ENCODE measurements at places on chromosomes 2 and 18.

GRCh38 chr2:174611854-174612253 lies 14.2 kb upstream of the WIPF1 start:
- DNase-seq, result no peak

DNA sequence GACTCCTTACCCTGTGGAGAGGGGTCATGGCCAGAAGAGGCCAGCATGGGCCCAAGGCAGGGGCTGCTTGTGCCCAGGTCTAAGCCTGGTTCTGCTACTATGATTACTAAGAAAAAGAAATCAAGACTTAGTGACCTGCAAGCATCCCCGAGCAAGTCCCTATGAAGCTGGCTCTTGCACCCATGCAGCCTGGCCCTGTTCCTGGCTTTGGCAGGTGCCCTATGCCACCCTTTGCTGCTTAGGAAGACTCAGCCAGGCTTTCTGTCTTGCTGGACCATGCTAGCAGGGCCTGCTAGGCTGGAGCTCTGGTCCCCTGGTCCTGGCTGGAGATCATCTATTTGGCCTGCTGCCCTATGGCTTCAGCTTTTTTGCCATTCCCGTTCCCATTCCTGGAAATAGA lies 309.4 kb upstream of the EPAS1 start:
- DNase-seq, result no peak

DNA sequence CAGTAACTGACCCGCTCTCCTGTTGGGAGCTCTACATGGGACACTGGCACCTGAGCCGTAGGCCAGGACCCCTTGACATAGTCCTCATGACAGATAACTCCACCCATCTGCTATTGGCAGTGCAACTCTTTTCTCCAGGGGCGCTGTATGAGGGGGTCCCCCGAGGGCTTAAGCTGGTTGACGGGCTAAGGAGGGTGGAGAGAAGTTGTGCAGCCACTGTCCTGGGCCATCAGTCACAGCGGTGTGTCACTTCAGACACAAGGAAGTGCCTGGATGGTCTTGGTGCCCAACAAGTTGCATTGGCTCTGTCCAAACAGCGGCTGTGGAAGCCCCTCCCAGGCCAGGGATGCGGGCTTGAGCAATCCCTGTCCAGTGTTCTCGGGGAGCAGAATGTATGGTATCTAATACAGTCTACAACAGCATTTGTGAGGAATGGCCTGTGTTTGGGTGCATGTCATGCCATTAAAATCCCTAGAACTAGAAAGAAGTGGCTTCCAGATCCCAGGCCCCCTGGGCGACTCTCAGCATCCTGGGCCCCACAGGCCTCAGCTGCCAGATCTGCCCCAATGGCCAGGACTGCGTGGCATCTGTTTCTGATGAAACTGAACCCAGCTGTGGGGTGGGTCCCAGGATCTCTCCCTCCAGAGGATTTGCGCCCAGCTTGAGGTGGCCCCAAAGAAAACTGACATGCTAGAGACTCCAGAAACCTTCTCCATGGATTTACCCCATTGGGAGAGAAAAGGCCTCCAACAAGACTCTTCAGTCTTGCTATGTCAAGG lies 23.3 kb downstream of the TTC32 start:
- no peak for DNase-seq

DNA sequence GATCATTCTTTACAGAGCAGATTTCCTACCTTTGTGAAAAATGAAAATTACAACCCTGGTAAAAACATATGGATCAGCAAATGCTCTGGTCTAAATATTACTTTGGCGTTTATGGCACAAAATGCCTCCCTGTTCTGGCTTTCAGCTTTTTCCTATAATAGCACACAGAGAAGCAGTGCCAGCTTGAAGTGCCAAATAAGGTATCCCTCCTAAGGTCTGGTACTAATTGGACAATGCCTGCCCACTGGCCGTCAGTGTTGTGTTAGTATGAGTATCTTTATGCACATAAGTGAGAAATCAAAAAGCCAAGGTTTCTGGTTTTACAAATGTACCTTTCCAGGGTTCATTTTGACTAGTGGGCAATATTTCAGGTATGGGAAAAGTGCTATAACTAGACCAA lies 1293.7 kb upstream of the FAM98A start:
- DNase-seq, result no peak

DNA sequence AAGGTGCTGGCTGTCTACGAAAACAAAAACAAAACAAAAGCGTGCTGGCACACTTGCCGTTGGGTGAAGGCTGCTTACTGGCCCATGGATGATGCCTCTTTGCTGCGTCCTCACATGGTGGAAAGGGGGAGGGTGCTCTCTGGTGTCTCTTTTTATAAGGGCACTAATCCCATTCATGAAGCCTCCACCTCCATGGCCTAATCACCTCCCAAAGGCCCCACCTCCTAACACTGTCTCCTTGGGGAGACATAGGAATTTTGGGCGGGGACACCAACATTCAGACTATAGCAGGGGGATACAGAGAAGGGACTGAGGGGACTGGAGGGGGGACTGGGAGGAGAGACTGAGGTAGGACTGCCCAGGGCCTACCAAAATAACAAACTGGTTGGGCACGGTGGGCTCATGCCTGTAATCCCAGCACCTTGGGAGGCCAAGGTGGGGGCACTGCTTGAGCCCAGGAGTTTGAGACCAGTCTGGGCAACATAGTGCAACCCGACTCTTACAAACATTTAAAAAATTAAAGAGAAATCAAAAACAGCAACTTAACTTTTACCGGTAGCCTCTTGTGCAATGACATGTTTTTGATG lies 14.5 kb downstream of the PTMA start:
- no peak for DNase-seq

DNA sequence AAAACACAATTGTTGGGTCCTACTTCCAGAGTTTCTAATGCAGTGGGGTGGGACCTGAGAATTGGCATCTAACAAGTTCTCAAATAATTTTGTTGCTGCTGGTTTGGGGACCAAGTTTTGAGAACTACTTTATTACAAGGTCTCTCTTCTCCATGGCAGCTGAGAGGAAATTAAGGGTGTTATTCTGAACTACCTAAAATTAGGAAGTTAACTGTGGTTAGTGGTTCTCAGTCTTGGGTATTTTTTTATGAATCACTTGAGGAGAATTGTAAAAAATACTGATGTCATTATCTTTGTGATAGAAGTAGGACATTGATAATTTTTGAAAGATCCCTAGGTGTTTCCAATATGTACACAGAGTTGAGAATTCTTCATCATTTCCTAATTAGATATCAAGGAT lies 210.2 kb downstream of the MC4R start:
- no peak for DNase-seq

DNA sequence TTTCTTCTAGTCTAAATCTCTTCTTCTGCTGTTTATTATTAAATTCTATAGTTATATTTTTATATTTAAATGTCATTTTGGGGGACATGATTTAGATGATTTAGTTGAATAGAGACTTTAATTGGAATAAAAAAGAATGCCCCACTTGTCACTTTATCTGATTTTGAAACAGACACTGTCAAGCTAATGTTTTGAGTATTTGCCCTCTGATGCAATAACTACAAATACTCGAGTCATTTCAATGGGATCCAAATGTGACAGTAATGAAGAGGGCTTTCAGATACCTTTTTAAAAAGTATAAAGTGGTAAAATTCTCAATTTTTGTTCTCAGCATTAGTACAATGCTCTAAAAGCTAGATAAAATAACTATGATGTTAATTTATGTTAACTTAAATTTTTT lies 257.3 kb upstream of the SESTD1 start:
- no peak for DNase-seq

DNA sequence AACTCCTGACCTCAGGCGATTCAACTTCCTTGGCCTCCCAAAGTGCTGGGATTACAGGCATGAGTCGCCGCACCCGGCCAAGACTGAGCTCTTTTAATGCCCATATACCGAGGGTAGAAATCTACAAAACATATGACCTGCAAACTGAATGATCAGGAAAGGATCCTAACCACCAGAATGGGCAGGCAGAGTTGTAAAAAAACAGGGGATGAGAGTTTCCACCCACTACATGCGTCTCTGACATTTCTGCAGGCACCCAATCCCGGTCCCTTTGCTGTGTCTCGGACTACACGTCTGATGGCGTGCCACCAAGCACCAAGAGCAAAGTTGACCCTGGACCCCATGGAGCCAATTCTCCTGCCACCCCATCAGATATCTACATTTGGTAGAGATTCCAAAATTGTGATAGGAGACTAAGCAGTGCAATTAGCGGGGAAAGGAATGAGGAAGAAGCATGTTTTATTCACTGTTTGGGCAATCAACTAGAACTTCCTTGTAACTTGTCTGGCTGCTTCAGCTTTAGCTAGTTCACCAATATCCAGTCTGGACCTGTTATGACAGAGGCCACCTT lies 74.1 kb downstream of the ATP8B1 start:
- DNase-seq, result no peak

- no peak for DNase-seq
Measured at GRCh38 chr2:53064154-53064553, 703.5 kb upstream of the CHAC2 start.

- no peak for DNase-seq
Measured at GRCh38 chr2:20444993-20445910, 1.6 kb upstream of the RHOB start.

DNA sequence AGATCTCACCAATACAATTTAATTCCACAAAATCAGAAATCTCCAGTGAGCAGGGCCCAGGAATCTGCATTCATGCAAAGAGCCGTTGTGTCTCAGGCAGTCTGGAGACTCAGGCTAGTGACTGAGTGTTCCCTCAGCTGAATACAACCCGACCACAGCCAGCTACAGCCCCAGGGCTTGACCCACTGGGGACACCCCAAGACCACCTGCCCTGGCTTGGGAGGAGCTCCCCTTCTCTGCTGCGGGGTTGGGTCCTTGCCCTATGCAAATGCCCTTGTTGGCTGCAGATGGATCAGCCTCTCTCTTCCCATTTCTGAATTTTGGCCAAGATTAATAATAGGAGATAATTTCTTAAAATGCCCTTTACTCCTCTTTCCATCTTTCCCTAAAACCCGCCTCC lies 157.7 kb downstream of the TWIST2 start:
- no peak for DNase-seq

GRCh38 chr2:164764996-164765395 lies 76.6 kb downstream of the COBLL1 start:
- no peak for DNase-seq

GRCh38 chr2:65357095-65357958 lies 75.1 kb downstream of the SPRED2 start:
- no peak for DNase-seq

GRCh38 chr2:188897096-188897495 lies 77.1 kb upstream of the COL3A1 start:
- DNase-seq, result no peak

DNA sequence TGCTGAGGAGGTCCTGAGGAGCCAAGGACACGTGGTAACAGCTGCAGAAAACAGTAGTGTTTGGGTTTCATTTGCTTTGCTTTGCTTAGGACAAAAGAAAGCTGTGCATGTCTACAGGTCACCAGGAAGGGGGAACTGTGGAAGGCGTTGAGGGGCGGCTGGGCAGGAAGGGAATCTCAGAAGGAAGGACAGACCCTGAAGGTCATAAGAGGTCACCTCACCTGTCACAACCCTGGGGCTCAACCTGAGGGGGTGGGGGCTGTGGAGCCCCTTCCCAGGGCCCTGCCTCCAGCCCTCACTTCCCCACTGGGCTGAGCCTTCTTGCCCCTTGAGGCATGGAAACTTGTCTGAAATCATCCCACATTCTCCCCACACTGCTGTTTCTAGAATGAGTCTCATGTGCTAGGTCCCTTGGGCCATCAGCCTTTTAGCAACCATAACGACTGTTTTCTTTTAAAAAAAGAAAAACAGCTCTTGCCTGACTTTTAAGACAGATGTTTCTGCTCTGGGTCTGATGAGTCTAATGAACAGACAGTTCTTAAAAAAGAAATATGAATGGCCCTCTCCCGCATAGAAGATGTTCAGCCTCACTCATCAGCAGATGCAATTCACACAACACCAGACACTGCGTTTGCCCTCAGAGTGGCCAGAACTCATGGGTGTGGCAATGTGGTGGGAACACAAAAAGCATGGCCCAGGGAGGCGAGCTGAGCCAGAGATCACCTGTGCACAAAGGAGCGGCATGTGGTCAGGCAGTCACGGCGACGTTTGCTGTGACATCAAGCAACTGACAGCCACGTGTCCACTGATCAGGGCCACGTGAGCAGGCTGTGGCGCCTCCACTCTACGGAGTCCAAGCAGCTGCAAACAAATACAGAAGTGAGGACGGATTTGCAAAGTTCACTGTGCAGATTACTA lies 84.0 kb downstream of the SEPTIN10 start:
- no peak for DNase-seq

- DNase-seq, result no peak
Measured at GRCh38 chr2:237735798-237736197, 62.8 kb upstream of the RBM44 start.

- DNase-seq, result peak; percentile 60
Measured at GRCh38 chr2:149885468-149885867, 297.9 kb upstream of the MMADHC start.

DNA sequence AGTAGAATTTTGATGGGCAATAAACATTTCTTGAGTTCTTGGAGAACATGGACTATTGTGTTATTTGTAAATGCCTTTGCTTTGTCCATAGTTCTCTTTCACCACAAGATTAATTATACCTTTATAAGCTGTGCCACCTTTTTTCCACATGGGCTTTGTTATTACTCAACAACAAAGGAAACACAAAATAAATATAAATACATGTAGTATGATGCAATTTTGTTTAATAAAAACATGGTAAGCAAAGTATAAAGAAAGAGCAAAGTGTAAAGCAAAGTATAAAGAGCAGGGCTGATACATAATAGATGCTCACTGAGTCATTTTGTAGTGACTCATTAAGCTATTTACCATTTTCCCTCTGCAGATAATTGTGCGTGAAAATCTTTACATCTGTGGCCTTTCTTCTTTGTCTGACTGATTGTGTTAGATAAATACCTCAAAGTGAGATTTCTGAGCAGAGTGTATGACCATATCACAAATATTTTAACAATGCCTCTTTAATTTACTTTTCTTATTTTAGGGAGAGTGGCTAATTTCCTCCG lies 80.9 kb downstream of the CERS6 start:
- DNase-seq, result no peak

DNA sequence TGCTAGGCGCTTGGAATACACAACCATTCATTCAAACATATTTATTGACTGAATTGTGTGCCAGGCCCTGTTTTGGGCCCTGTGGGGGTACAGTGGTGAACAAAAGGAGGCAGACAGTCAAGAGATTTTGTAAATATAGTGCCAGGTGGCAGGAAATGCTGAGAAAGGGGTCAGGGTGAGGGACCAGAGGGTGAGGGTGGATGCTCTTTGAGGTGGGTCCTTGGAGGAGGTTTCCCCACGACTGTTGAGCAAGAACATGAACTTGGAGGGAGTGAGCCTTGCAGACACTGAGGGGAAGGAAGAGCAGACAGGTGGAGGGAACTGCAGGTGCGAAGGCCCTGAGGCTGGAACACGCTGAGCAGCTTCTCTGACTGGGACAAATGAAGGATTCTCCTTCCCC lies 40.7 kb downstream of the ODC1 start:
- DNase-seq, result no peak

DNA sequence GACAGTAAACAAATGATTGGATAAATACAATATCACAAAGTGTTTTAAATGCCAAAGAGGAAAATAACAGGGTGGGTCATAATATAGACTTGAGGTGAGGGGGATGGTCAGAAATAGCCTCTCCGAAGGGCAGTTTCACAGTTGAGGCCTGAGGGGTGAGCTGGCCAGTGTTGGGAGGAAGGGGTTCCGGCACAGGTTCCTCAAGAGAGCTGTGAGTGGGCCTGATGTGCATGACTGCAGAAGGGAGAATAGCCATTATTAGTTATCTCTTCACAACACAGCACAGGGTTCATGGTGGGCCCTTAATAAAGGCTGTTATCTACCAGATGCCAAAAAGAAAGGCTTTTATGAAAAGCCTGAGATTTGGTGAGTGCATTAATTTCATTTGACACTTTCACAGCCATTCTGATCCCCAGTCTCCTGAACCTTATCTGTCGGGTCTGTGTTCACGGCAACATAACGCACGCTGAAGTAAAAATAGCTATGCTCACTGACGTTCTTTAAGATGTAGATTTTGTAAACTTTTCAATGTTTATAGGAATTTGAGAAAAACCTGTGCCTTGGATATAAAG lies 39.6 kb downstream of the POLR1A start:
- no peak for DNase-seq
